ENCODE measurements at places on chromosomes 6 and 20.

GRCh38 chr20:61127311-61128039 is 124.6 kb upstream of the CDH4 start:
- DNase-seq: peak; percentile 92

DNA sequence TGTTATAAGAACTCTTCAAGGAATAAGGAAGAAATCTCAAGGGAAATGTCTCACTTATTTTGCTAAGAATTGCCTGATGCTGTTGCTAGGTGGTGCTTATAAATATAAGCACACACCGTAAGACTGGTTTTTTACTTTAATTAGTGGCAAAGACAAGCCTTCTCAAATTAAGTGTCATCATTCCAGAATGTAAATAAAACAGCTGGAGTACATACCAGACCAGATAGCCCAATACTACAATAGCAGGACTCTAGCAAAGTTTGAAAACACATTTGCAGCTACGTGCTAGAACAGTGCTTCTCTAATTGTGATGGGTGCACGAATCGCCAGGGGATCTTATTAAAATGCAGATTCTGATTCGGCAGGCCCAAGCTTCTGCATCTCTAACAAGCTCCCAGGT is 6.8 kb downstream of the CNKSR3 start:
- no peak for DNase-seq

- DNase-seq: no peak
These were observed 7.2 kb downstream of the PRDM13 start for GRCh38 chr6:99613705-99614429.

DNA sequence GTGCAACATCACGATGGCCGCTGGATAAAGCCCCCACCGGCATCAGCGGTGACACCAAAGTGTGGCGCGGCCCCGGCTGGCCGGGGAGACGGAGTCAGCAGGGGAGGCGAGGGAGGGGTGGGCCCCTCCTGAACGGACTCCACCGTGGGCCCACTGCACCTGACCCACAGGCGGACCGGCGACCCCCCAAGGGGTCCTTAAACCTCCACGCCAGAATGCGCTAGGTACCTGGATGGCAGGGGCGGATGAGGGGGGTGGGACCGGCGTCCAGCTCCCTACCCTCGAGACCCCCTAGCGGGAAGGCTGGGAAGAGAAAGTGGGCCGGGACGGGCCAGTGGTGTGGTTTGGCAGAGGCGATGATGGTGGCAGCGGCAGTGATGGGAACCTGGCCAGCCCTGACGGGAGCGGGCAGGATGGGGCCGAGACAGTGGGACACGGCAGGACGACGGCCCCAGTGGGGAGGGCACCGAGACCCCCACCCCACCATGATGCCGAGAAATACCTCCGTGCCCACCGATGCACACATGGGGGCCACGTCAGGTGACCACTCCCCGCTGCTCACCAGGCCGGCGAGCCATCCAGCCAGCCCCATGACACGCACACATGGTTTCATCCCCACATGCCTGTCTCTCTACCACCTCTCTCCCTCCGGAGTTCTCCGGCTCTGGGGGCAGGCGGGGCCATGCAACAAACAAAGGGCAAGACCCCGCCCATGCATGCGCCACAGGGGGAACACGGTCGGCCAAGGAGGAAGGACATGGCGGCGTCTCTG is 771.9 kb upstream of the DEFB115 start:
- no peak for DNase-seq

DNA sequence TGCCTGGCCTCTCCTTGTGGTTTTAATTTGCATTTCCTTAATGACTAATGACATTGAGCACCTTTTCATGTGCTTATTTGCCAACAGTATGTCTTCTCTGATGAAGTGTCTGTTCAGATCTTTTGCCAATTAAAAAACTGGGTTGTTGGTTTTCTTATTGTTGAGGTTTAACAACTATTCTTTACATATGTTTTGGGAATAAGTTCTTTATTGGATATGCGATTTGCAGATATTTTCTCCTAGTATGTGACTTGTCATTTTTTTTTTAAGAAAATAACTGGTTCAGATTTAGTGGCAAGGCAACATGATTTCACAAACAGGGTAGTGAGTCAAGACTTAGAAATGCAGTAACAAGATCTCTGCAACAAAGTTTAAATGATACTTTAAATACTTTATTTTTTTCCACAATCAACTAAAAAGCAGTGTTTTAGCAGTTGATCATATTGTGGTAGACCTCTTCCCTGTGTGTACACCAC is 67.8 kb downstream of the TIAM2 start:
- peak; percentile 91 for DNase-seq

DNA sequence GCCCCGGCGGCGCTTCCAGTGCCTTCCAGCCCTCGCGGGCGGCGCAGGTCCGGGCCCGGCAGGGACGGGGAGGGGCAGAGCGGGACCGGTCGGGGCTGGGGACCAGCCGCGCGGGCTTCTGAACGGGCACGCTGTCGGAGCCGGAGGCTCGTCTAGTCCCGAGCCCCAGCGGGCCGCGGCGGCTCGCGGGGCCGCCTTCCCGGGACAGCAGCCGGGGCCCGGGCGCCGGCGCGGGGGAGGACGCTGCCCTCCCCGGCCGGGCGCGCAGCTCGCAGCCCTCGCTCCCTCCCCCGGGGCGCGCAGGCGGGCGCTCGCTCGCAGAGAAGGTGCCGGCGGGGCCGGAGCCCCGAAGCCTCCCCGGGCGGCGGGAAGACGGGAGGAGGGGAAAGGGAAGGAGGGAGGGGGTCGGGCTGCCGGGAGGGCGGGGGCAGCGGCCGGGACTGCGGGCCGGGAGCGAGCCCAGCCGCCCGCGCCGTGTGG is 696 bp upstream of the SIRPA start:
- DNase-seq: peak; percentile 67

GRCh38 chr6:166597711-166598440 is 11.4 kb upstream of the RAMACL start:
- no peak for DNase-seq

- peak; percentile 69 for DNase-seq
These were observed 121.2 kb upstream of the LAMP5 start for GRCh38 chr20:9392892-9393857.

DNA sequence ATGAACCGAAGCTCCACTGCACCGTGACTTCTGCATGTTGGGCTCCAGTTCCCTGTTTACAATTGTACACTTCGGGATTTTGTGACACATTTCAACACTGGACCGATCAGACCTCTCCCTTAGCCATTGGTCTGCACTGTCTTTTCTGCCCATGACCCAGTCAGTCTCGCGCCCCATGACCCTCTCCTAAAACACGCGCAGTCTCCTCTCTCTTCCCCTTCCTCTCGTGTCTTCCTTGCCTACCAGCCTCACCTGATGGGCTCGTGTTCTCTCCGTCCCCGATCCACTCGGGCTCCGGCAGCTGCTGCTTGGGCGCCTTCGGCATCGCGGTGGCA is 535 bp upstream of the ABCF1 start:
- DNase-seq: no peak

- DNase-seq: no peak
These were observed 374.3 kb downstream of the LMBRD1 start for GRCh38 chr6:69422475-69422874.

GRCh38 chr6:117227245-117227962 is 38.0 kb upstream of the VGLL2 start:
- DNase-seq: no peak

DNA sequence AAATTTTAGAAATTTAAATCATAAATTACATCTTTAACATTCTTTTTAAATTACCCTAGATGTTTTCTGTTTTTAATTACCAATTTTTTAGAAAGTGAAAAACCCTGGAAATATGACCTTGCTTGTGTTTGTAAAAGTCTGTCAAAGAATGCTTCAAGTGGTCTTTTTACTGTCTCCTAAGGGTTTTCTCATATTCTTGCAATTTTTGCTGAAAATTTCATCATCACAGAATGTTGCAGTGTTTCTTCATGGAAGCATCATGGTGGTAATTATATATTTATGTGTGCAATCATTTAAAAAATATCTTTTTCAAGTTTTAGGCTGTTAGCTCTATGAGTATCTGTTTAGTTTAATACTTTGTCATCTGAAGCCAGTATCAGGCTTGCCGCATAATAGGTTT is 178.2 kb downstream of the HDGFL1 start:
- peak; percentile 35 for DNase-seq

Data from fibroblast of skin of right biceps (primary cell).